ENCODE measurements at places on chromosomes 12 and 14. TPM values are rescaled to one million over a fixed set of nuclear protein-coding genes. Genes with fewer than 3 reads are reported as not detected.

DNA sequence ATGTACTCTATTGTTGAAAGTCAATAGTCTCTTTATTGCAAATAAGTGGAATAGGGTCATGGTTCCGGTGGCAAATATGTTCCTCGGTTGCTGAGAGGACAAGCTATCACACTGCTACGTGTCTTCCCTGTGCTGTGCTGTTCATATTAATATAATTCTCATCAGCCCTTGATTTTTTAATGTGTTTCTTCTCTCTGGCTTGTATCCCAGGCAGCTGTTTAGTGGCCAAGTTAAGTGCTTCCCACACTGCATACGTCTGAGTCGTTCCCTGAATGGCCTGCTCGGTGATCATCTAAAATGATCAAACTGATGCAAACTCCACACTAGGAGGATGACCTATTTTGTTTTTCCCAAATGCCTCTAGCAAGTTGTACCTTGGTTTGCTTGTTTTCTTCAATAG is 186.4 kb downstream of the ANO6 start:
- no peaks in the 10 kb centered on the region for H3K27me3 ChIP-seq
- H3K4me3 ChIP-seq, result no peak overlapping the region
- H3K36me3 ChIP-seq, result peaks cover 16% of the 10 kb centered on the region
- no peaks in the 10 kb centered on the region for H3K4me1 ChIP-seq
- H3K27ac ChIP-seq, result no peak overlapping the region
- DNase-seq, result no peak

DNA sequence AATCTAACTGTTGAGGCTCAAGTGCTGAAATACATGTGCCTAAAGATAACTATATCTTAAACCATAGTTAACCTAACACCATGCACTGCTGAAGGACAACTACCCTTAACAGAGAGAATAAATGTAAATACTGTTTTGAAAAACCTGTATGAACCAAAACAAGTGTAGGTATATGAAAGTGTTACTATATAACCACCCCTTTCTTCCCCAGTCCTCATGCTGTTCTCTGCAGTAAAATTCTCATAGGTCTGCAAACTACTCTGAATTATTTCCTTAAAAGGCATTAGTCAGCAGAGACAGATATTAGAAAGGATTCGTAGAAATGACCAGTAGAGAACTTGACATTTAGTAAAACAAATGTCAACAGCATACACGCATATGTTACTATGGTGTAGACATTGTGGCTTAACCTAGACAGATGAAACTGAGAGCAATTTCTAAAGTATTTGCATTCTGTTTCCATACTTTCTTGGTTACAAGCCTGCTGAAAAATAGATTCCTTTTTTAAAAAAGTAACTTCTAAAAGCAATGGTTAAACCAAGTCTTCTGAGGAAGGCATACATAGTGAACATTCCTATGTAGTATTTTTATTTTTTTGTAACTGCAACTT is 13.9 kb downstream of the CSRP2 start:
- H3K27ac ChIP-seq, result no peak overlapping the region
- no peak overlapping the region for H3K4me3 ChIP-seq
- H3K4me1 ChIP-seq, result no peaks in the 10 kb centered on the region
- DNase-seq, result no peak

GRCh38 chr12:47770086-47770726 is 2.8 kb upstream of the SLC48A1 start:
- no peak for DNase-seq
- H3K4me1 ChIP-seq, result peaks cover 14% of the 10 kb centered on the region
- no peaks in the 10 kb centered on the region for H3K36me3 ChIP-seq
- no peak overlapping the region for H3K27ac ChIP-seq

GRCh38 chr12:54970741-54971140 is 13.8 kb downstream of the TESPA1 start:
- H3K4me1 ChIP-seq, result peaks cover 83% of the 10 kb centered on the region
- DNase-seq, result no peak
- H3K4me3 ChIP-seq, result no peak overlapping the region
- H3K27me3 ChIP-seq, result no peaks in the 10 kb centered on the region
- peaks cover 65% of the 10 kb centered on the region for H3K36me3 ChIP-seq
- peak overlapping the region; percentile 31 for H3K27ac ChIP-seq

DNA sequence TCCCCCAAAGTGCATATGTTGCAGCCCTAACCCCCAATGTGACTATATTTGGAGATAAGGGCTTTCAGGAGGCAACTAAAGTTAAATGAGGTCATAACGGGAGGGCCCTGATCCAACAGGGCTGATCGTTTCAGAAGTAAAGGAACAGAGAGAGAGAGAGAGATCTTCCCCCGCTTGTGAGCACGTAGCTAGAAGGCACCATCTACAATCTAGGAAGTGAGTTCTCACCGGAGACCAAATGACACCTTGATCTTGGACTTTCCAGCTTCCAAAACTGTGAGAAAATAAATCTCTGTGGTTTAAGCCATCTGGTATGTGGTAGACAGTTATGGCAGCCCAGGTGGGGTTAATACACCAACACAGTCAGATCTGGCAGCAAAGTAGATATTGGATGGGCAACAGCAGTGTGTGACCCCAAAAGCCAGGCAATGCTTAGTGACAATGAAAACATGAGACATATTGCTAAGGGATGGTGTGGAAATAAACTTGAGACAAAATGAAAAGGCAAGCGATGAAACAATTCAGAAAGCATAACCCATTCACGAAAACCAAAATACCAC is 147.2 kb upstream of the GSC start:
- H3K4me1 ChIP-seq, result no peaks in the 10 kb centered on the region
- H3K27me3 ChIP-seq, result no peaks in the 10 kb centered on the region
- no peak overlapping the region for H3K4me3 ChIP-seq
- DNase-seq, result no peak

GLI1 gene
- total RNA-seq, result not detected

GRCh38 chr14:21874946-21875345 is 201.3 kb upstream of the OR4E1 start:
- peak overlapping the region; percentile 58 for H3K27ac ChIP-seq
- no peak overlapping the region for H3K4me3 ChIP-seq
- H3K36me3 ChIP-seq, result no peaks in the 10 kb centered on the region
- no peak for DNase-seq
- peaks cover 35% of the 10 kb centered on the region for H3K4me1 ChIP-seq
- no peaks in the 10 kb centered on the region for H3K27me3 ChIP-seq

DNA sequence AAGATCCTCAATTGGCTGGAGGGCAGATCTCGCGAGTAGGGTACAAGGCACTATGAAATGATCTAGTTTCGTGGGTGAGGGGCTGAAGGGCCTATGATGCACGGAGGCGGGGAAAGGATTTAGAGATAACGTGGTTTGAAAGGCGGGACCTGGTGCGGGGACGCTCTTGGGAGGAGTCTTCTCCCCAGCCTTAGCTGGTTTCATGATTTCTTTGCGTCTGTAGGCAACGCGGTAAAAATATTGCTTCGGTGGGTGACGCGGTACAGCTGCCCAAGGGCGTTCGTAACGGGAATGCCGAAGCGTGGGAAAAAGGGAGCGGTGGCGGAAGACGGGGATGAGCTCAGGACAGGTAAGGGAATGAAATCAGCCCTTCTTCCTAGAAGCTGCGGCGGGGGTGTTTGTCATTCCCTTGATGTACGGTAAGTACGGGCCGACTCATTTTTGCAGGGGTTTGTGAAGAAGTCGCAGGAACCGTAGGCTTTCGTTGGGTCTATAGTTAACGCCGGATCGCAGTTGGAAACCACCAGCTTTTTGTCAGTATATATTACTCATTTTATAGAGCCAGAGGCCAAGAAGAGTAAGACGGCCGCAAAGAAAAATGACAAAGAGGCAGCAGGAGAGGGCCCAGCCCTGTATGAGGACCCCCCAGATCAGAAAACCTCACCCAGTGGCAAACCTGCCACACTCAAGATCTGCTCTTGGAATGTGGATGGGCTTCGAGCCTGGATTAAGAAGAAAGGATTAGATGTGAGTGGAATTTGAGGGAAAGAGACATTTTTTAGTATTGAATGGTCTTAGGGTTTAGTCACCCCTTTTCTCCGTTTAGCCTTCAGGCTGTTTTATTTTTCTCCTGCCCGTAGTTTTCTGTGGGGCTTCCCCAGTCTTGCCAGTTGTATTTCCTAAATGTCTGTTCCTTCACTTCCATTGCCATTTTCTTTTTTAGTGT is 602 bp downstream of the APEX1 start:
- H3K4me1 ChIP-seq, result peaks cover 31% of the 10 kb centered on the region
- peak; percentile 70 for DNase-seq
- peaks cover 32% of the 10 kb centered on the region for H3K36me3 ChIP-seq
- H3K27me3 ChIP-seq, result no peaks in the 10 kb centered on the region
- no peak overlapping the region for H3K27ac ChIP-seq

- no peaks in the 10 kb centered on the region for H3K4me1 ChIP-seq
- no peak overlapping the region for H3K4me3 ChIP-seq
- H3K27me3 ChIP-seq, result no peaks in the 10 kb centered on the region
- no peak for DNase-seq
These were observed 10.2 kb downstream of the PZP start for GRCh38 chr12:9198012-9198411.

DNA sequence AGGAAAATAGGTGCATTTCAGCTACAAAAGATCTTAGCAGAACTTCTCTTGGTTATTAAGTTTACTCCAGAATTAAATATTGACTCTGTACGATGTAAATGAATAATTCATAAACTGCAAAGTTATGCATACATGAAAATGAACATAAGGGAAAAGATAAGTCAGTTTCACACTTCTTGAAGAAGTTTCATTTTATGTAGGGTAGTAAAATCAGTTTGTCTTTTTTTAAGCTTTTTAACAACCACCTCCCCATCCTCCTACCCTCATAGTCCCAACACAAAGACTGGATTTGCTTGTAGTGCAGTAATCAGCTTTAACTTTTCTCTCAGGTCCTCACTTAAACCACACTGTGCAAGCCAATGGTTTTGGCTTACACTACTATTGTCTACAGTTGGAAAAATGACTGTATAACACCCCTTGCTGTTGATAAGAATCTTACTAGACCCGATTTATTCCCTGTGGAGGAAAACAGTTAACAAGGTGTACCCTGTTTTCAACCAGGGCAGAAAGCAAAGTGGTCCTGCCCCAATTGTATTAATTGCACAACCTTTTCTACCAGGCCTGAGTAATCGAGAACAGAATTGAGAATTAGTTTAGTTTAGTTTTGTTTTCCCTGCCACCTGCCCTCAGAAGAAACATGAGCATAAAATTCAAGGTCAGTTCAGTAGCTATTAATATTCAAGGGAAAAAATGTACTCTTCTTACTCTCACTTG is 44.1 kb downstream of the NIN start:
- peak overlapping the region; percentile 77 for H3K27ac ChIP-seq
- DNase-seq, result no peak
- peak overlapping the region; percentile 8 for H3K4me3 ChIP-seq
- no peaks in the 10 kb centered on the region for H3K27me3 ChIP-seq
- peaks cover 66% of the 10 kb centered on the region for H3K4me1 ChIP-seq
- peaks cover 17% of the 10 kb centered on the region for H3K36me3 ChIP-seq

TUNAR gene
- total RNA-seq, result not detected

- no peaks in the 10 kb centered on the region for H3K27me3 ChIP-seq
- DNase-seq, result no peak
- H3K27ac ChIP-seq, result no peak overlapping the region
- H3K4me1 ChIP-seq, result peaks cover 34% of the 10 kb centered on the region
These were observed 183.4 kb upstream of the PPFIA2 start for GRCh38 chr12:81942594-81942993.

DNA sequence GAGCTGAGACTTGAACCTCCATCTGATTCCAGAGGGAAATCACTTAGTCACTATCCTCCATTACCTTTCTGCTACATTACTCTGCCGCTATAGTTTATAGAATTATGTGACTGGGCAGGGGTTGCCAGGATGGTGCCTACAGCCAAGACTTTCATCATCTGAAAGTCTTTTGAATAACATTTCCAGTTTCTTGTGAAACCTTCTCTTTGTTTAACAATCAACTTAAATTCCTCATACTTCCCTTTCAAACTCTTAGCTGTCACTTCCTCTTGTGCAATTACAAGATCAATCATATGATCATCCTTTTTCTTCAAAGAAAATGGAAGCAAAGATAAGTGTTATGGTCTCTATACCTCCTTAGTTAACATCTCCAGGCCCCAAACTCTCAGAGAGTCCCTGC is 25.4 kb upstream of the PELI2 start:
- H3K4me3 ChIP-seq, result no peak overlapping the region
- H3K36me3 ChIP-seq, result no peaks in the 10 kb centered on the region
- H3K27ac ChIP-seq, result no peak overlapping the region
- no peaks in the 10 kb centered on the region for H3K4me1 ChIP-seq

DNA sequence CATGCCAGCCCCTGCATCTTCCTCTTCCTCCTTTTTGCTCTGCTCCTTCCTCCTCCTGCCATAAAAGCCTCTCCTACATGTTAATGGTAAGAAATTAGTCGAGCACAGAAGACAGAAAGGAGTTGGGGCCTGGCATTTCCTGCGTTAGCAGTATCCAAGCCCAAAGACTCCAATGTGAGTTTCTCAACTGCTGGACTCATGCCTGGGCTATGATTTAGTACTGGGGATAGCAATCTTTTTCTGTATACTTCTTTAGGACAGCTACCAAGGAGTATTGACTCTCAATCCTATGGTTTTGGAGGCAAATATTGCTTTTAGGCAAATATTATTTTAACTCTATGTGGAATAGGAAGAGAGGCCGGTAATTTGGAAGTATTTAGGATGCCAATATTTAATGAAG is 18.0 kb upstream of the SLC38A4 start:
- DNase-seq, result no peak
- H3K27me3 ChIP-seq, result peaks cover 33% of the 10 kb centered on the region
- H3K4me1 ChIP-seq, result no peaks in the 10 kb centered on the region
- H3K36me3 ChIP-seq, result peaks cover 1% of the 10 kb centered on the region
- H3K4me3 ChIP-seq, result no peak overlapping the region

DNA sequence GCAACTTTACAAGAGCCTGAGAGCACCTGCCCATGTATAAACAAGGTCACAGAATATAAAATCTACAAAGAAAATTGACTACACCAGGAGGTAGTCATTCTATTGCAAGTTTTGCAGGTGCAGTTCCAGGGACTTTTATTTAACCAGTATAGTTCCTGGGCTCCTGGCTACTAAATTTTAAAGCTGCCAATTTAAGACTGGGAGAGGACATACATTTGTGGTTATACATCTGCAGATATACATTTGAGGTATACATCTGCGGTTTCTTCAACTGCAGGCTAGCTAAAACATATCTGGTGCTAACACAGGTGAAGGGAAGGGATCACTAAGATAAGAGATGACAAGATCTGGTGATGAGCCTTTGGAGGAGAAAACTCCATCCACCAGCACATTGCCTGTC is 30.2 kb downstream of the BBS10 start:
- no peaks in the 10 kb centered on the region for H3K36me3 ChIP-seq
- DNase-seq, result no peak
- H3K27me3 ChIP-seq, result peaks cover 13% of the 10 kb centered on the region
- no peaks in the 10 kb centered on the region for H3K4me1 ChIP-seq

DNA sequence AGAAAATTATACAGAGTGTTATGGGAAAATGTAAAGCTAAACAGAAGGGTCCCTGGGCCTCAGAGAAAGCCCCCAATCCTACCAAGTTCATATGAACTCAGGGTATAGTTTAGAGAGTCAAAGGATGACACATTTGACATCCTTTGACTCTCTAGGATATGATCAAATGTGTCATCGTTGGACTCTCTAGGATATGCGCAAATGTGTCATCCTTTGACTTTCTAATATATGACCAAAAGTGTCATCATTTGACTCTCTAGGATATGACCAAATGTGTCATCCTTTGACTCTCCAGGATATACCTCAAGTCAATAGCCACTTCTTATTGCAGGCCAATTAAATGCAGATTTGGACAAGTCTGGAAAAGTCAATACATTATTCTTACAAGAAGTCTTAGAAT is 204.8 kb upstream of the IGF1 start:
- DNase-seq, result no peak
- H3K4me3 ChIP-seq, result no peak overlapping the region
- no peaks in the 10 kb centered on the region for H3K27me3 ChIP-seq

SLC2A14 gene
- 8.9 TPM for total RNA-seq

Data from activated CD4-positive, alpha-beta memory T cell treated with anti-CD3 and anti-CD28 coated beads for 36 hours (primary cell).